Fibroblast of lung (primary cell): ENCODE measurements at places on chromosomes 5 and 9. TPM values are rescaled to one million over a fixed set of nuclear protein-coding genes. Genes with fewer than 3 reads are reported as not detected.

DNA sequence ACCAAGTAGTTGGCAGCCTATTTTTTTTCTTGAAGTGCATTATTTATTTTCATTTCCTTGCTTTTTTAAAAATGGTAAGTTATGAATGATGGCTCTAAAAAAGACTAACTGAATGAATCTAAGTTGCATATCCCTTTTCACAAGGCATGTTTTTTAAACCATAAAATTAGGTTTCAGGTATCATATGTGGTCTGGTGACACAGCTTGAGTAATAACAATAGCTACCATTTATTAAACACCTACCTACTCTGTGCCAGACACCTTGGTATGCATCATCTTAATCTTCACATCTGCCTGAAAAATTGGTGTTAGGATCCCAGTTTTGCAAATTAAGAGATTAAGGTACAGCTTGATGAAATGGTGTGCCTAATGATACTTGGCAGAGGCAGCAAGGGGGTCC is 4.3 kb upstream of the GABBR2 start:
- H3K27ac ChIP-seq, result no peak overlapping the region
- H3K4me1 ChIP-seq, result no peaks in the 10 kb centered on the region
- peaks cover 28% of the 10 kb centered on the region for H3K27me3 ChIP-seq
- no peak overlapping the region for H3K4me3 ChIP-seq
- no peak for DNase-seq
- H3K36me3 ChIP-seq, result no peaks in the 10 kb centered on the region

- H3K36me3 ChIP-seq, result no peaks in the 10 kb centered on the region
- H3K27ac ChIP-seq, result no peak overlapping the region
- DNase-seq, result no peak
- no peaks in the 10 kb centered on the region for H3K4me1 ChIP-seq
- H3K4me3 ChIP-seq, result no peak overlapping the region
- H3K27me3 ChIP-seq, result no peaks in the 10 kb centered on the region
Observed at GRCh38 chr5:121640298-121640697, 211.4 kb upstream of the FTMT start.

GADD45G gene
- 2.3 and 3.5 TPM in 2 replicates for total RNA-seq

- H3K4me3 ChIP-seq, result no peak overlapping the region
- H3K27ac ChIP-seq, result no peak overlapping the region
- DNase-seq, result no peak
Observed at GRCh38 chr5:68116868-68117411, 98.6 kb upstream of the PIK3R1 start.

DND1 gene
- under 0.01 and 0.33 TPM in 2 replicates for total RNA-seq

PDCD1LG2 gene
- 4.9 and 6.9 TPM in 2 replicates for total RNA-seq

APBA1 gene
- 5.4 and 8.8 TPM in 2 replicates for total RNA-seq
